ENCODE measurements at places on chromosomes 12 and 14. TPM values are rescaled to one million over a fixed set of nuclear protein-coding genes. Genes with fewer than 3 reads are reported as not detected.
A peak's percentile ranks its signal among the peaks of the same experiment; 100 is the strongest.

The SIX6 gene
- not detected for total RNA-seq

The VWF gene
- 2,328 TPM for total RNA-seq

The NUBPL gene
- total RNA-seq, result 8.2 TPM

The TEX52 gene
- total RNA-seq, result not detected

The SLC35E3 gene
- 13.8 TPM for total RNA-seq

The HOXC4 gene
- total RNA-seq, result not detected

The CMA1 gene
- not detected for total RNA-seq

DNA sequence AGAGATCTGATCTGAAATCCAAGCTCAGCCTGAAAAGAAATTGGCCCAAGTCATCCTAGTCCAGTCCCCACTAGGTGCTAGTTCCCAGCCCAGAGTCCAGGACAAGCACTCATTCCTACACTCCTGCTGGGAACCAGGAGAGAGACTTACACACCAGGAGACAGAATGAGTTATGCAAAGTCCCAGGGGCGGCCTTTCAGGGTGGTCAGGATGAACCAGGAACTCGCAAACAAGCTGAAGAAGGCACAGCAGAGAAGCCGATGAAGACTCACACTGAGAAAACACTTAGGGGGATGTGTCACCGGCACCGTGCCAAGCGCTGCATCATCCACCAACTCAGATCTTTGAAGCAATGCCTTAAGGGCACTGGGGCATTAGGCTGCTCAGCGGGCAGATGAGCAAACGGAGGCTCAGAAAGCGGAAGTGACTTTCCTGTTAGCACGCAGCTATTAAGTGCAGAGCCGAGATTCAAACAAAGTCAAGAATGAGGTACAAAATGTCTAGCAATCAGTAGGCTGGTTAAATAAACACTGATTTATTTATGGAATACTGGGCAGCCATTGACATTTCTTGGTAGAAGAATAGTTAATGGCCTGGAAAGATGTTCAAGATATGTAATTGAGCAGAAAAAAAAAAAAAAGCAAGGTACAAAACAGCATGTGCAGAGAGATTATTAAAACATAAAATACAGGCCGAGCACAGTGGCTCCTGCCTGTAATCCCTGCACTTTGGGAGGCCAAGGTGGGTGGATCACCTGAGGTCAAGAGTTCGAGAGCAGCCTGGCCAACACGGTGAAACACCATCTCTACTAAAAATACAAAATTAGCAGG is 78.7 kb downstream of the LRRC74A start:
- H3K4me3 ChIP-seq, result no peak overlapping the region
- peaks cover 7% of the 10 kb centered on the region for H3K27me3 ChIP-seq
- H3K36me3 ChIP-seq, result no peaks in the 10 kb centered on the region

DNA sequence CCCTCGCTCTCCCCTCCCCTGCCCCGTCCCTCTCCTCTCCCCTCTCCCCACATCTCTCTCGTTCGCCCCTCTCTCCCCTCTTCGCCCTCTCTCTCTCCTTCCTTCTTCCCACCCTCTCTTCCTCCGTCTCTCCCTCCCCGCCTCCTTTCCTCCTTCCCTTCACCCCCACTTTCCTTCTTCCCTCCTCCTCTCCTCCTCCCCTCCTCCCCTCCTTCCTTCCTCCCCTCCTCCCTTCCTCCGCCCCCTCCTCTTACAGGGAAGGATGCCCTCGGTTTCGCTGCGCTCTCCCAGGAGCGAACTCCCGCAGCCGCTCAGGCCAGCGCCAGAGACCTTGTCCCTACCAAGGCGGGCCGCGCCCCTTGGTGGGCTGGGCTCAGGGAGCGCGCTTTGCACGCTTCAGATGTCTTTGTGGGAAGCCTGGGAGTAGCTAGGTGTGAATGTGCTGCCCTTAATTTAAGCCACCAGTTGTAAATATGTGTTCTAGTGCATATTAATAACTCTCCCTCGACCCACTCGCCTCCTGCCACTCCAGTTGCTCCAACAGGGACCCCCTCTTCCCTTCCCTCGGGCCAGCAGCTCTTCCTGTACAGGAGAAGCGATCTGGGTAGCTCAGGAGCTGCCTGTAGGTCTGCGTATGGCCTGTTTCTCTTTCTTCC is 13.3 kb upstream of the MAP3K9 start:
- peak overlapping the region; percentile 47 for H3K4me3 ChIP-seq
- DNase-seq, result no peak
- H3K36me3 ChIP-seq, result no peaks in the 10 kb centered on the region

DNA sequence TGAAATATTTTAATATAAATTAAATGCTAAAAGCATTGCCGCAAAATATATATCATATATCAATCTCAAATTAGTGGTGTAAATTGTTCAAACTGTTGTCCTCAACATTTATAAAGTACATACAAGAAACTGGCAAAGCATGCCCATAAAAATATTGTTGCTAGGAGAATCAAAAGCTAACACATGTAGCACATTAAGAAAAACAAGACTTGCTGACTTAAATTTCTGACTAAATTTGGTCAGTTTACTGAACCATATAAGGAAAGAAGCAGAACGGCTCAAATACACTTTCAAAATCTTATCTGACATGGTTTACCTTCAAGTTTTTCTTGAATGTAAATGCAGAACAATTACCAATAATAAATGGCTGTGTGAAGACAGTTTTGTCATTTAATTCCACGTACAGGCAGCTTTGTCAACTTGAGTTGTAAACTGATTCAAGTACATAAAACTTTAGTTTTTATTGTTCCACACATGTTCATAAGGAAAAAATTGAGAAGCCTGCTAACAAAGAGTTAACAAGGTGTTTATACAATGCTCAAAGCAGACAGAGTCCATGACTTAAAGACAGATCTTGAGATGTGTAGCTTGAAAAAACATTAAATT is 50.4 kb downstream of the PPP1R12A start:
- no peak overlapping the region for H3K4me3 ChIP-seq
- no peaks in the 10 kb centered on the region for H3K36me3 ChIP-seq
- no peak for DNase-seq
- H3K27me3 ChIP-seq, result no peaks in the 10 kb centered on the region
- no peak overlapping the region for H3K27ac ChIP-seq
- H3K4me1 ChIP-seq, result peaks cover 30% of the 10 kb centered on the region

DNA sequence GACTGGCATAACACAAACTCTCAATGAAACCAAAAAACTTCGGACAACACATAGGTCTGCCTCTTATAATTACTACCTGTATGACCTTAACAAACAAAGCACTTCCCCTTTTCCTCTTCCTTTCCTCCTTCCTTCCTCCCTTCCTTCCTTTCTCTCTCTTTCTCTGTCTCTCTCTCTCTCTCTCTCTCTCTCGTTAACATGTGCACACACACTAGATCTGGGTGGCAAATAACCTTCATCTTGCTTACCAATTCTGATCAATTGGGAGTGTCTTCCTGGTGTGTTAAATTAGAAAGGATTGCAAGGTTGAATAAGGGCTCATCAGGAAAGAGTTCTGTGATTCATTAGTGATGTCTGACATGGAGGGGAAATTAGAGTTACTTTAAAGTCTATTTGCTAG is 307.8 kb upstream of the PRKD1 start:
- no peaks in the 10 kb centered on the region for H3K4me1 ChIP-seq
- H3K27me3 ChIP-seq, result no peaks in the 10 kb centered on the region
- H3K4me3 ChIP-seq, result no peak overlapping the region
- no peak for DNase-seq

DNA sequence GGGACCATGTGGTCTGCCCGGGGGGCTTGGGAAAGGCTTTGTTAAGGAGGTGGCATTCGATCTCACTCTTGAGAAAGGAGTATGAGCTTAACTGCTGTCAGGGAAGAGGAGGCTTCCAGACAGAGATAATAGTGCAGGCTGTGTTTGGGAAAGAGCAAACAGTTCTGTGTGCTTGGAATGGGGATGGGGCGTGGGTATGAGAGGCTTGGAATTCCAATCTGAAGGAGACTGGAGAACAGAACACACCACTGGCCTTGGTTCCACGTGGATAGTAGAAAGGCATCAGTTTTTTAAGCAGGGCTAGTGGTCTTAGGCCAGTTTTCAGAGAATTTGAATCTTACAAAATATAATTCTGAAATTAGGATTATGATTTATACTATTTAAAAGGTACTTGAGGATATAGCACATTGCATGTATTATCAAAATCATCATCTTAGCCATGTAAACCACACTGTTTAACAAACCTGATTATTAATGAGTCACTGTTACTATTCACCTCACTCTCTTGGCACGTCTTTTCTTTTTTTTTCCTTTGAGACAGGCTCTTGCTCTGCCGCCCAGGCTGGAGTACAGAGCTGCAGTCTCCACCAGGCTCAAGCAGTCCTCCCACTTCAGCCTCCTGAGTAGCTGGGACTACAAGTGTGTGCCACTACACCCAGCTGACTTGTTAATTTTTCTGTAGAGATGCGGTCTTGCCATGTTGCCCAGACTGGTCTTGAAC is 38.5 kb upstream of the KCNK13 start:
- no peak for DNase-seq
- H3K4me1 ChIP-seq, result no peaks in the 10 kb centered on the region
- H3K36me3 ChIP-seq, result peaks cover 4% of the 10 kb centered on the region
- no peak overlapping the region for H3K27ac ChIP-seq
- H3K4me3 ChIP-seq, result no peak overlapping the region

DNA sequence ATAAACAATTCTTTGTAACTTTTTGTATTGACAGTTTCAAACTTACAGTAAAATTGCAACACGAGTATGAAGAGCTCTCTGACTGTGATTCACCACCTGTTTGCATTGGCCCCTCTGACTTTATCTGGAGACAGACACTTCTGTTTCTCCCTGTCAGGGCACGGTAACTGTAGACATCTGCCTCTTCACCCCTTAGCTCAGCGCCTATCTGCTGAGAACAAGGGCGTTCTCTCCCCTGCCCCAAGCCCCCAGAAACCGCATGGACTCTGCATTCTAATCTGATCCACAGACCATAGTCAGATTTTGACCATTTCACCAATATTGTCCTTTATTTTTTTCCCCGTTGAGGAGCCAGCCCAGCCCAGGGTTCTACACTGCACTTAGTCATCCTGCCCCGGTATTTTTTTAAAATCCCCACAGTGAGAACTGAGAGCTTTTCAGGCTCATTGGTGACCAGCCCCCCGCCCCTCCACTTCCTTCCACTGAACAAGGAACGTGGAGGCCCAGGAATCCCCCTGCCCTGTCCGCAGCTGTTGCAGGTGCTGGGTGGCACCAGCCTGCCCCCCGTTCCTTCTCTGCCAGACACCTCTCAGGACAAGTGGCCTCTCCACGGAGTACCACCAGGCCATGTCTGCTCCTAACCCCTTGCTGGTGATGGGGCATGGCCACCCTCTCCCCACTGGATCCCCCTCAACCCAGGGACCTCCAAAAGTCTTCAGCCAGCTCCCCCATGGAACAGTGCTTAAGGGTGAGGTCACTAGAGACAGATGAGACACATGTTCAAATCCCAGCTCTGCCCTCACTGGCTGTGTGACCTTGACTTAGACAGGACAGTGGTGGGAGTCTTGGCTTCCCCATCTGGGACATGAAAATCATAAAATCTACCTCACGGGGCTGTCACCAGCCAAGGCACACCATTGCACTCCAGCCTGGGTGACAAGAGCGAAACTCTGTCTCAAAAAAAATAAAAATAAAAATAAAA is 11.2 kb downstream of the RHOF start:
- no peaks in the 10 kb centered on the region for H3K36me3 ChIP-seq
- H3K4me3 ChIP-seq, result no peak overlapping the region

DNA sequence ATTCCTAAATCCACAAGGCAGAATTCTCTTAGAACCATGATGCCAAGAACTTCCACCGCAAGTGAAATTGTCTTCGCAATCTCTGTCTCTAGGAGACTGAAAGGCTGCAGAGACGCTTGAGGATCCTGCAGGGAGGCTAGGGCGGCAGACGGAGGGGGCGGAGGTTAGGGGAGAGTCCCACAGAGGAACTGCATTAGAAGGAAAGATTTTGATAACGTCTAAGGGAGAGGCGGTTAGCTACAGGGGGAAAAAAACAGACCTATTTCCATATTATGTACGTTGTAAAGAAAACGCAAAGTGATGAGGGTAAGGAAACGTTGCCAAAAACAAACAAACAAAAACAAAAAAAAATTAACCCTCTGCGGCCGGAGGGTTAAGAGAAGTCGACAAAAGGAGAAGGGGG is 595 bp downstream of the KLHL28 start:
- H3K27me3 ChIP-seq, result no peaks in the 10 kb centered on the region
- H3K36me3 ChIP-seq, result no peaks in the 10 kb centered on the region
- H3K4me3 ChIP-seq, result peak overlapping the region; percentile 71
- H3K4me1 ChIP-seq, result peaks cover 33% of the 10 kb centered on the region
- peak; percentile 59 for DNase-seq
- H3K27ac ChIP-seq, result peak overlapping the region; percentile 54

DNA sequence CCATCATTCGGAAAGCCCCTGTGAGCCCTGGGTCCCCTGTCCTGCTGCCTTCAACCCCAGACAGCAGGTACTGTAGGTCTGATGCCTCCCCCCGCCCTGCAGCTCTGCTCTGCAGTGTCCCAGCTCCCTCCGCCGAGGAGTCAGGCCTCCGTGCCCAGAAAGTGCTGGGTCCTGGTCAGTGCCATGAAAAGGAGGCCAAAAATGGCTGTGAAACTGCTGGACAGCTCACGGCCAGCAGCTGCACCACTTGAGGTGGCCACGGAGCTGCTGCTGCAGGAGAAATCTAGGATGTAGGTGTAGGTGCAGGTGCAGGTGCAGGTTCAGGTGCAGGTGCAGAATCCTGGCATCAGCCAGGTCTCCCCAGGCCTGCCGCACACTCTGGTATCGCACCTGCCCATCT is 196.1 kb downstream of the SLC15A4 start:
- DNase-seq, result no peak
- H3K36me3 ChIP-seq, result no peaks in the 10 kb centered on the region
- no peaks in the 10 kb centered on the region for H3K4me1 ChIP-seq
- H3K4me3 ChIP-seq, result no peak overlapping the region

GRCh38 chr12:41474001-41474400 is 285.9 kb downstream of the PDZRN4 start:
- no peak overlapping the region for H3K4me3 ChIP-seq
- no peaks in the 10 kb centered on the region for H3K4me1 ChIP-seq
- H3K36me3 ChIP-seq, result no peaks in the 10 kb centered on the region
- no peak for DNase-seq
- H3K27ac ChIP-seq, result no peak overlapping the region
- no peaks in the 10 kb centered on the region for H3K27me3 ChIP-seq

DNA sequence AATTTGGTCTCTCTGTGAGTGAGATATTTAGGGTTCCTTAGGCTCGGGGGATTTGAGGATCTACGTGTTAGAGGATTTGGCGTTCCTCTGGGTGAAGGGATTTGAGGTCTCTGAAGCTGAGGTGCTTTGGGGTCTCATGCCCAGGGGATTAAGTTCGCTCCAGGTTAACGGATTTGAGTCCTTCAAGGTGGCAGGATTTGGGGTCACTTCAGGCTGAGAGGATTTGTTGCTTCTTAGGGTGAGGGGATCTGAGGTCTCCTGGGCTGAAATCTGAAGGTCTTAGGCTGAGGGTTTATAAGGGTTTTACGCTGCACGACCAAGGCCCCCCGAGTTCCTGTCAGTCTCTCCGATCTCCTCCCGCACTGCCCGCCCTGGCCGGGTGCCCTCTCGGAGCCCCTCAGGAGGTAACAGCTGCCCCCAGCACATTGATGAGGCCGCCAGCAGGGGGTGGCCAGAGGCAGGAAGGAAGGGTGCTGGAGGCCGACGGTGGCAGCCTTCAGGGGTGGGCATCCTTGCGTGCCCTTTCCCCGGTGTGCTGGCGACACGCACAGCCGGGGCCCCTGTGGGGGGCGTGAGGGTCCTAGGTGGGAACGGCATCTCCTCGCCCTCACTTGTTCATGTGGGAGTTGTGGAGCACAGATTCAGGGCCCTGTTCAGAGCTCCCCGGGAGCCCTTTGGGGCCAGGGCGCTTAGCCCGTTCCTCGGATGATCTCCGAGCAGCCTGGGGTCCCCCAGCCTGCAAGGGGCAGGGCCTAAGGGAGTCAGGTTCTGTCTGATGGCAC is 14.3 kb downstream of the CEP170B start:
- H3K4me3 ChIP-seq, result no peak overlapping the region
- no peaks in the 10 kb centered on the region for H3K4me1 ChIP-seq
- H3K27ac ChIP-seq, result no peak overlapping the region
- no peak for DNase-seq
- H3K36me3 ChIP-seq, result peaks cover 28% of the 10 kb centered on the region
- no peaks in the 10 kb centered on the region for H3K27me3 ChIP-seq
